NCI-H526 (cell line): ENCODE measurements at places on chromosomes 13 and 19.

GRCh38 chr13:81929988-81930387 is 1589.1 kb upstream of the SPRY2 start:
- DNase-seq, result peak; percentile 91

DNA sequence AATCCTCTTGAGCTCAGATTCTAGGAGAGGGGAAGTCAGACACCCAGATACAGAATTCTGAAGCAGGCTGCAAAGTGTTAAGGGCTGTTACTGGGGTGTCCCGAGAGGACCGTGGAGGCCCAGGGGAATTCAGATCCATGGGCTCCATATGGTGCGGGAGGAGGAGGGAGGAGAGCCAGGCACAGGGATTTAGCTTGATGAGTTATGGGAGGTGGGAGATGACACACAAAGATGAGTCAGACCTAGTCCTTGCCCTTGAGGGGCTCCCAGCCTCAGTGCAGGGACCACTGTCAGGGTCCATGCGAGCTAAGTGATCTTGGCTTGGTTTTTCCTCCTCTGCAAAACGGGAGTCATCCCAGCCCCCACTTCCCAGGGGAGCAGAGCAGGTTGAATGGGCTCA is 14.4 kb upstream of the GIPR start:
- DNase-seq, result no peak

DNA sequence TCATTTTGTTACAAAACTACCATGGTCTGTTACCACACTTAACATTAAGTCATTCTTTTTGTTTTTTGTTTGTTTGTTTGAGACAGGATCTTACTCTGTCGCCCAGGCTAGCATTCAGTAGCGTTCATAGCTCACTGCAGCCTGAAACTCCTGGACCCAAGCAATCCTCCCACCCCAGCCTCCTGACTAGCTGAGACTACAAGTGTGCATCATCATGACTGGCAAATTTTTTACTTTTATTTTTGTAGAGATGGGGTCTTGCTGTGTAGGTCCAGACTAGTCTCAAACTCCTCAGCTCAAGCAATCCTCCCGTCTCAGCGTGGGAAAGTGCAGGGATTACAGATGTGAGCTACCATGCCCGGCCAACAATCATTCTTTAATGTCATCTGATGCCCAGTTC is 3.3 kb downstream of the ALDH16A1 start:
- no peak for DNase-seq

GRCh38 chr19:31316201-31316951 is 32.9 kb downstream of the TSHZ3 start:
- no peak for DNase-seq

GRCh38 chr13:31014456-31014855 is 82.0 kb downstream of the TEX26 start:
- peak; percentile 17 for DNase-seq

DNA sequence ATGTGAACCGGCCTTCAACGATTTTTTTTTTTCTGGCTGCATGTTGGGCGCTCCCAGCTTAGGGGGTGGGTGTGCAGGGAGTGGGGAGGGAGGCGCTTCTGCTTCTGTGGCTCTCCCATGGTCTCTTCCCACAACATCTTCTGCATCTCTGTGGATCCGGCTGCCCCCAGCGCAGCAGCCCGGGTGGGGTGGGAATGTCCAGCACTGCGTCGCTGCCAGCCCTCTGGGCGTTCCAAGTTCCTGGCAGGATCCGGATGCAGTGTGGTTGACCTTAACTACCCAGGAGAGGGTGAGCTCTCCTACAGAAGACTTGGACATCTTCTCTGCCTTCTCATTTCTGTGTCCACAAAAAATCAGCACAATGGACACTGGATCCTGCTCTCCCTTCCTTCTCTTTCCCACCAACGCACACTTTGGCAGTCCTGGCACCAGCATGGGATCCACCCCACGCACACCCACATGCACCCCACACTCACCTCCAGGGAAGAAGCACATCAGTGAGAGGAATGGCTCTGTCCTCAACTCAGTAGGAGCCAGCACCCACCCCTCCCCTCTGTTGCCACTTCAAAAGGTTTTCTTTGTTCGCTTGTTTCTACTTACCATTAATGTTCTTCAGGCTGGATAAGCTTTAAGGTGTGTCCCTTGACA is 177.3 kb downstream of the COL4A1 start:
- no peak for DNase-seq

DNA sequence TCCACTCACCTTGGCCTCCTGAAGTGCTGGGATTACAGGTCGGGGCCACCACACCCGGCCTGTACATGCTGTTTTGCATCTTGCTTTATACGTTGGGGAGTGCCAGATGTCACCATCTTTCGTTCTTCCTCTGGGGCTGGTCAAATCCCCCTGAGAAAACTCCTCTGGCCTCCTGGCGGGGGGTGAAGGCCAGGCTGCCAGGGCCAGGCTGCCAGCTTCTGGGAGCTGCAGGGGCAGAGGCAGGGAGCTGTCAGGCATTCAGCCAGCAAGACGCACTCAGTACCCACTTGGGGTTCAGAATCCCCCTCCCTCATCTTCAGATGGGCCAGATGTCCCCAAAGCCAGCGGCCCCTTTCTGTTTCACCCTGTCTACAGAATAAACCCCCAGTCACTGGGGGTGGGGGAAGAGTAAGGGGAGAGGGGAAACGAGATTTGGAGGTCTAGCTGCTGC is 16.1 kb downstream of the ZSWIM9 start:
- no peak for DNase-seq

GRCh38 chr19:49882643-49883042 is 5.1 kb downstream of the TBC1D17 start:
- DNase-seq, result no peak

GRCh38 chr13:110132225-110132982 is 174.6 kb downstream of the COL4A1 start:
- DNase-seq, result no peak

- DNase-seq, result no peak
Observed at GRCh38 chr13:98749501-98749900, 3.0 kb downstream of the SLC15A1 start.

GRCh38 chr19:10876459-10877240 is 5.3 kb downstream of the CARM1 start:
- no peak for DNase-seq

DNA sequence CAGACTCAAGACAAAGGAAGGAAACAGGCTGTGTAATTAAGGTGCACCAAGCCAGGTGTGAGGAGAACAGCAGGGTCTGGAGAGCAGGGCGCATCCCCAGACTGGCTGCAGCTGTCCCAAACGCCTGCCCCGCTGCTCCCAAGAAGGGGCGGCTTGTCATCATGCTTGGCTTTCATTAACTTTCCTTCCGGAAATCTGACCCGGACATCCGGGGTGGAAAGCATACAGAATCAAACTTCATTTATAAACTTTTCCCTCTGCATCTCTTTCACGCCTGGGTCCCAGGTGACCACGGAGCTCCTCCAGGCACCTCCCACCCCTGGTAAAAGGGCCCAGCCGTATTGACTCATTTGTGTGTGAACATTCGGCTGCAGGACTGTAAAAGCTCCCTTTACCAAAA is 31.7 kb downstream of the TSHZ3 start:
- no peak for DNase-seq

GRCh38 chr13:21703846-21704245 is 33.0 kb downstream of the FGF9 start:
- DNase-seq, result no peak

GRCh38 chr13:100527644-100528043 is 60.9 kb downstream of the GGACT start:
- DNase-seq, result no peak

GRCh38 chr13:99758460-99759162 is 213.0 kb downstream of the ZIC5 start:
- peak; percentile 57 for DNase-seq

DNA sequence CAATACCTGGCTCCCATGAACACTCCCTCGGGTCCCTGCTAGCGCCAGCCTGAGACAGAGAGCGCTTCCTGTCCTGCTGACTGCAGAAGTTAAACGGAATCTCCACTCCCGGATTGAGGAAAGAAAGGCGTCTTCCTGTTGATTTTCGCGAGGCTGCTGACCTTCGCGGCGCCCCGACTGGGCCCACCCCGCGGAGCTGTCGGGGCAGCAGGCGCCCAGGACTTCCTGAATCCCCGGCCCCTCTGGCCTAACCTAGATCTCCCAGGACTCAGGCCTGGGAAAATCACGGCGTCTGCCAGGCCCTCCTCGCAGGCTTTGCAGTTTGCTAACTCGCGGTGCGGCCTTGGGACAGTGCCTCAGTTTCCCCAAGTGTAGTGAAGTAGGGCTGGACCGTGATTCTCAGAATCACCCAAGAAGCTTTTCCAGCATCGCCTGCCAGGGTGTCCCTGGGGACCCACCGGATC is 108.8 kb downstream of the KCTD15 start:
- DNase-seq, result no peak

DNA sequence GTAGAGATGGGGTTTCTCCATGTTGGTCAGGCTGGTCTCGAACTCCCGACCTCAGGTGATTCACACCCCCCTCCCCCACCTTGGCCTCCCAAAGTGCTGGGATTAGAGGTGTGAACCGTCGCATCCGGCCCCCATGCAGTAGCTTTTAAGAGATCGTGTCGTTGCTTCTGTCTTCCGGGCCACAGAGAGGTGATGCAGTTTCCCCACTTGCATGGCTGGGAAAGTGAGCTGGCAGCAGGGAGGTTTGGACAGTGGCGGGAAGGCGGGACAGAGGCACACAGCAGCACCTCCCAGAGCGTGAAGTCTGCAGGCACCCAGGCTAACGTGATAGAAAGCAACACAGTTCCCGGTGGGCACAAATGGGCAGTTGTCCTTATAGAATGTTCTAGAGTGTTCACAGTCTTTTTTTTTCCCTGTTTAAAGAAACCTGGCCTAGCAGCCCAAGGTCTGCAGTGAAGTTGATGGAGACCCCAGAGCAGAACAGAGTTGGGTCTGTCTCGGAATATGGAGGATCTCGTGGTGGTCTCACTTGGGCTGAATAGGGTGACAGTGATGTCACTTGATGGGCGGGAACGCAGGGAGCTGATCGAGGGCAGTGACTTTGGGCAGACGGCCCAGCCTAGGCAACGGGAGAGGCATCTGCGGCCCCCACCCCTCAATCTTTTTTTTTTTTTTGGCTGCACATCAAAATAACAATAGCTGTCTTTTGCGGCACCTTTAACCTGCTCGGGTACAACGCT is 4.9 kb downstream of the UHRF1 start:
- no peak for DNase-seq

GRCh38 chr13:27772651-27773425 is 19.4 kb upstream of the GSX1 start:
- no peak for DNase-seq

- DNase-seq, result no peak
Observed at GRCh38 chr19:4986471-4986891, 17.6 kb downstream of the KDM4B start.

DNA sequence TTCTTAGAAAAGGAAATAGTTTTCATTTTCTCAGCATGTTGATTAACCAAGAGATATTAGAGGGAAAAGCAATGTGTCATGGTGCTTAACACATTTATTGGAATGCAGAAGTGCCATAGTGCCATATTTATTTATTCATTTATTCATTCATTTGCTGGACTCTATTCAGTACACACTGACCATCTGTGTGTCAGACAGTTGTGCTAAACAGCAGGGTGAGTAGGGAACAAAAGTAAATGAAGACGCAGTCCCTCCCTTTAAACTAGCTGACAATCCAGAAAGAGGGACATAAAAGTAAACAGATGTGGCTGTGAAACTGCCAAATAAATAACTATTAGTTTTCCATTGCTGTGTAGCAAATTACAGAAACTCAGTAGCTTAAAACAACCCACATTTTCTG is 323.7 kb downstream of the MTUS2 start:
- no peak for DNase-seq

DNA sequence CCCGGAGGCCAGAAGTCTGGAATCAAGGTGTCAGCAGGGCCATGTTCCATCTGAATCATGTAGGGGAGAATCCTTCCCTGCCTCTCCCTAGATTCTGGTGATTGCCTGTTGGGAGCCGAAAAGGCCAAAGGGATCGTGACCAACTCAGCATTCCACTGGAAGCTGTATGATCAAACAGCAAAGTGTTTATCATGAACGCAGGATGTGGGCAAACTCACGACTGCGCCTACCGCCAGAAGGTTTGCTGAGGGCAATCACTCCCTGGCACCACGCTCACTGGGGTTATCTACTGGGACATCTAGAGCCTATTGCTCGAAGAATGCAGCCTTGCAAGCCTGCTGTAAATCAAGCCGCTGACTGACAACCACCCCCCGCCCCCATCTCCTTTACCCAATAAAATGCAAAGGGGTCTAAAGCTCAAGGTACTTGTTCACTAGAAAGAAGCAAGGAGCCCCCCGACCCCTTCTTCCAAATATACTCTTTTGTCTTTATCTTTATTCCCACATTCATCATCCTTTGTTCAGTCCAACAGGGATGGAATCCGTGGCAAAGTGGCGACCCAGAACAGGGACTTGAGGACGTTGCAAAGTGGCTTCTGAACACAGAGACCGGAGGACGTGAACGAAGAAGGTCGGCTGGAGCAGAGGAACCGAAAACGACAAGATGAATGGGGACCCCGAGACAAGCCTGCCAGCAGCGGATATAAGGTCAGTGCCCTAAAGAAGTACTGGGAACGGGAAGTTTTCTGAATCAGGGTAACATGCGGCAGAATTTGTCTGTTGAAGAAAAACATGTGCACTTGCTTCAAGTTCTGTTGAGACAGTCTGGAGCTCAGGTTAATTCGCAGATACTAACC is 16.8 kb downstream of the CLEC4M start:
- no peak for DNase-seq

GRCh38 chr13:23391752-23392151 is 41.8 kb downstream of the SACS start:
- no peak for DNase-seq

DNA sequence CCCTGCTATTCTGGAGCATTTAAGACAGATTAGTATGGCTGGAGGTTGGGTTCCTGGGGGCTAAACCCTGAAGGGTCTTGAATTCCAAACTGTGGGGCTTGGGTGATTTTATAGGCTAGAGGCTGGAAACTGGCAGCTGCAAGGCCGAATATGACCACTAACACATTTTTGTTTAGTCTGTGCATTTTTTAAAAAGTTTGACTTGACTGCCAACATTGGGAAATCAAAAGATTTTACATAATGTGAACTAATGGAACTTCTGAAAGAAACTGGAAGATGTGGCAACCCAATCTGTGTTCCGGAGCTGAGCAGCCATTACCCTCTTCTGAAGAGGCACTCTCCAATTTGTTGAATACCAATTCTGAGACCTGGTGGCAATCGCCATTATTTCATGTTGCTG is 5.1 kb downstream of the ZNF784 start:
- DNase-seq, result no peak

GRCh38 chr19:54448040-54448773 is 792 bp upstream of the LENG8 start:
- peak; percentile 58 for DNase-seq

GRCh38 chr19:4977299-4978174 is 8.6 kb downstream of the KDM4B start:
- DNase-seq, result peak; percentile 25

DNA sequence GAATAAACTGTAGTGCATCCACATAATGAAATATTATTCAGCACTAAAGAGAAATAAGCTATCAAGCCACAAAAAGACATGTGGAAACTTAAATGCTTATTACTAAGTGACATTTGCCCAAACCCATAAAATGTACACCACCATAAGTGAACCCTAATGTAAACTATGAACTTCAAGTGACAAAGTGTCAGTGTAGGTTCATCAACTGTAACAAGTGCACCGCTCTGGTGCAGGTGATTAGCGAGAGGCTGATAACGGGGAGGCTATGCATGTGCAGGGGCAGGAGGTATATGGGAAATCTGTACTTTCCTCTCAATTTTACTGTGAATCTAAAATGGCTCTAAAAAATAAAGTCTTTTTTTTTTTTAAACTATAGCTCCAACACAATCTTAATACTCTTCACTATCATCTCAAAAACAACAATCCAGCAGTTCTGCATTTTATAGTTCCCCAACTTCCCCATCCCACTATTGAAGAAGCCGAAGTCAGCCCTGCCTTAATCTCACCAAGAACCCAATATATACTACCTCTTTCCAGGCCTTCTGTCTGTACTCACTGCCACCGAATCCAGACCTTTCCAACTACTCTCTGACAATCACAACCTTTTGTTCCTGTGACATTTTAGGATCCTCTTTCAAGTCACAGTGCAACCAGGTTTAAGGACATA is 22.6 kb downstream of the ELF1 start:
- DNase-seq, result no peak
